ENCODE measurements at places on chromosomes 2 and 18. TPM values are rescaled to one million over a fixed set of nuclear protein-coding genes. Genes with fewer than 3 reads are reported as not detected.

CFAP65 gene
- total RNA-seq: 3.6 TPM

- H3K4me3 ChIP-seq: no peak overlapping the region
- DNase-seq: no peak
- H3K27me3 ChIP-seq: no peaks in the 10 kb centered on the region
- H3K27ac ChIP-seq: no peak overlapping the region
These were observed 134.0 kb upstream of the NCK2 start for GRCh38 chr2:105610576-105611332.

CHAC2 gene
- 1.9 TPM for total RNA-seq

DNA sequence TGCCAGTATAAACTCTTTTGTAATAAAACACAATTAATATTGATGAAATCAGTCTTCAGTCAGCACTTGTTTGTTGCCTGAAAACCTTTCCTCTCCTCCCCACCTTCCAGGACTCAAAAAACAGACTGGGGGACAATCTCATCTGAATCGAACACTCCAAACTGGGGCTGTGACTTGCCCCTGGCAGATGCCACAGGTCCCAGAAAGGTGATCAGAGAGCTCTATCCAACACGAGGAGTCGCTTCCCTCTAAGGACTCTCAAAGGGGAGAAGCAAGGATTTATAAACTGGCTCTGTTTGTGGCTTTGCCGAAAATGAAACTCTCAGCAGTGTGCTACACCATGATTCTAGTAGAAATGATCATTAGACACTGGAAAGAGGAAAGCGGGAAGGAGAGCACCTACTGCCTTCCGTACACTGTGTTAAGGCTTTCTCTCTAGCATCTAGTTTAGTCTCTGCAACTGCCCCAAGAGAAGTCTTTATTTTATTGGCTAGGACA, 199.2 kb downstream of the TGIF1 start:
- peaks cover 2% of the 10 kb centered on the region for H3K4me1 ChIP-seq
- no peaks in the 10 kb centered on the region for H3K36me3 ChIP-seq
- no peak for DNase-seq

GRCh38 chr18:70553245-70553935, 264.5 kb downstream of the SOCS6 start:
- no peaks in the 10 kb centered on the region for H3K4me1 ChIP-seq
- no peaks in the 10 kb centered on the region for H3K36me3 ChIP-seq
- H3K27me3 ChIP-seq: no peaks in the 10 kb centered on the region
- DNase-seq: no peak
- no peak overlapping the region for H3K4me3 ChIP-seq

CCDC178 gene
- not detected for total RNA-seq

DNA sequence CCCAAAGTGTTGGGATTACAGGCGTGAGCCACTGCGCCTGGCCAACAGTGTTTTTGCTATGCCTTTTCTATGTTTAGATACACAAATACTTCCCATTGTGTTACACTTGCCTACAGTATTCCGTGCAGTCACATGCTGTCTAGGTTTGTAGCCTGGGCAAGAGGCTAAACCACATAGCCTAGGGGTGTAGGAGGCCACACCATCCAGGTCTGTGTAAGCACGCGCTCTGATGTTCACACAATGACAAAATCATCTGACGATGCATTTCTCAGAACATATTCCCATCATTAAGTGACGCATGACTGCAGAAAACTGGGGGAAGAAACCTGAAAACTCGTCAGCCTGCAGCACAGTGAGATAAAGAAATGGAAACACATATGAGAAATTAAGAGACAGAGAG, 46.1 kb upstream of the TWIST2 start:
- no peak overlapping the region for H3K27ac ChIP-seq
- H3K27me3 ChIP-seq: no peaks in the 10 kb centered on the region
- DNase-seq: no peak
- no peaks in the 10 kb centered on the region for H3K4me1 ChIP-seq
- no peak overlapping the region for H3K4me3 ChIP-seq
- no peaks in the 10 kb centered on the region for H3K36me3 ChIP-seq
